ENCODE measurements at places on chromosomes 7 and 10.
A peak's percentile ranks its signal among the peaks of the same experiment; 100 is the strongest.

- peak; percentile 76 for DNase-seq
Observed at GRCh38 chr10:28681928-28682750, 4.8 kb downstream of the BAMBI start.

DNA sequence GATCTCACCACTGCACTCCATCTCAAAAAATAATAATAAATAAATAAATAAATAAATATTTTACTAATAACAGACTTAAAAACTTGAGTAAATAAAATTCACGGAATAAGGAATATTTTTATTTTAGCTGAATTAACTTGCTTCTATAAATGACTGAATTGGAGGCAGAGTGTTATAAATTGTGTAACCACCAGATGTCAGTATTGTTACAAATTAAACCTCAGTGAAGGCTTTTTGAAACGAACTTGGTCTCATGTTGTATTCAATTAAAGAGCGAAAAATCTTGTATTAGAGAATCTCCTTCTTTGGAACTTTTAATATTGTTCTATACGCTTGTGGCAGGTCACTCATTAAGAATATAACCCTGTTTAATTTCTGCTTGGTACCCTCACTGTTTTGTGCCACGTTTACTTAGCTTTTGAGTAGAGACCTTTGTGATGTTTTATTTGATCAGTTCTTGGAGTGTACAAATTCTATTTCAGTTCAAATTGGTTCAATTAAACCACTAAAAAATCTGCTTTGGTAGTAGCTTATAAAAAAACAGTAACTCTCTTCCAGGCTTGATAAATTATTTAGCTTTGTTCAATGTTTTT lies 45.6 kb upstream of the SCIN start:
- DNase-seq, result no peak

DNA sequence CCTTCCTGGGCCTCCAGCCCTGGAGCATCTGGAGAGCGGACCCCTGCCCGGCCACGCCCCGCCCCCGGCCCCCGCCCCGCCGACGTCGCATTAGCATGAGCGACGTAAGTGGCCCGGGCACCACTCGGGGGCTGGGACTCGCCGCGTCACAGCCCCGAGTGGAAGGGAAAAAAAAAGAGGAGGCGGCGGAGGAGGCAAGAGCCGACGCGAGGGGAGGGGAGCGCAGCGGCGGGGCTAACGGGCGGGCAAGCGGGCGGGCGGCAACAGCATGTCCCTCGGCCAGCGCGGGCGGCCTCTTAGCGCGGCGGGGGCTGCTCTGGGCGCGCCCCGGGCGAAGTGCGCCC lies at the start of gene SLC18A3:
Gene SLC18A3, plus strand, starts transcription at position 197 of the 344 bp plus-strand sequence. CDS start 431 bp downstream, outside the sequence.
- peak; percentile 14 for DNase-seq

GRCh38 chr7:75971309-75971960 lies 23.0 kb downstream of the TMEM120A start:
- DNase-seq, result no peak
